ENCODE measurements at places on chromosomes 12 and 14.

DNA sequence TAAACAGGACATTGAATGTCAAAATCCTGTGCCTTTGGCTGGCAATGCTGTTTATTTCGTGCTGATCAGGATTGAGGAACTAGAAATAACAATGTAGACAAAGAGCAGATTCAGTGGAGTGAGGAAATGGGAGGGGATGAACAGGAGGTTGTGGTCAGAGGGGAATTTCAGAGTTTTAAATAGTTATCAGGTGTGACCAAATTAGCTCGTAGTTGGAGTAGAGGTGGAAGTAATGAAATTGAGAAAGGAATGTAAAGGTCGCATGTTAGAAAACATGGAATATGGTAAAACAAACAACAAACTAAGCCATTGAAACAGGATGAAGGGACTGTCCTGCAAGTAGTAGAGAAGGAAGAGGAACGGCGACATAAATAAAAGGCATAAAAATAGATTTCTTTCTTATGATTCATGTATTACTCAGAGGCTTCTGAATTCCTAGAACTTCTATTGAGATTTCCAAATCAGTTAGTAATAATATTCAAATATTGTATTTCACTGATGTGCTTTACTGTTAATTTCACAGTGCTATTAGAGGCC lies 9.5 kb upstream of the SAV1 start:
- no peak for DNase-seq

DNA sequence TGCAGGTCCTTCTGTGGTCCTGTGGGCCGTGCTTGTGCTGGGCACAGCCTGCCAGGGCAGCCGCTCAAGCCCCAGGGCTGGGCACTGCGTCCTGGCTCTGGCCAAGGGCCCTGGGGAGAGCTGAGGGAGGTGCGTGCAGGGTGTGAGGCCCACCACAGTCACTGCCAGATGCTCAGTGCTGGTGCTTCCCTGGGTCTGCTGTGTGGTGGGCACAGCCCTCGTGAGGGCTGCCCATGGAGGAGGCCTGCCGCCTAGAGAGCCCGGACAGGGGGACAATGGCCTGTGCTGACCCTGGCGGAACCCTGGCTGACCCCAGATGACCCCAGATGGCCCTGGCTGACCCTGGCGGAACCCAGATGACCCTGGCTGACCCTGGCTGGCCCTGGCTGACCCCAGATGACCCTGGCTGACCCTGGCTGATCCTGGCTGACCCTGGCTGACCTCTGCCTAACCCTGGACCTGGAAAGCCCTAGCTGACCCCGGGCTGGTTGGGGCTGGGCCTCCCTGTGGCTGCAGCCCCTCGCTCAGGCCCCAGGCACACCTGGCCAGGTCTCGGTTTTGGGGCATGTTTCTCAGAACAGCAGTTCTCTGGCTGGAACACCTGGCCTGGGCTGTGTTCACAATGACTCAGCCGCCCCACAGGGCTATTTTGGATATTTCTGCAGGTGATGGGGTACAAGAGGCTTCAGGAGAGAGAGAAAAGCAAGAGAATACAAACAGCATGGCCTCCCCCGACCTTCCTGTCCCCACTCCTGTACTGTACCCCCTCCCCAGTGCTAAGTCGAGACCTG lies 55.4 kb downstream of the TMEM121 start:
- DNase-seq = no peak

GRCh38 chr12:132771126-132771838 lies 9.7 kb upstream of the ANKLE2 start:
- DNase-seq = peak; percentile 15

GRCh38 chr14:22689199-22689598 lies 45.0 kb upstream of the OR6J1 start:
- no peak for DNase-seq

- no peak for DNase-seq
Observed at GRCh38 chr14:96958057-96958456, 160.9 kb downstream of the VRK1 start.

GRCh38 chr12:117674313-117674712 lies 294.5 kb downstream of the KSR2 start:
- DNase-seq = no peak

- DNase-seq = no peak
Observed at GRCh38 chr12:81874166-81874565, 115.0 kb upstream of the PPFIA2 start.

Measured in stimulated activated CD4-positive, alpha-beta T cell treated with anti-CD3 and anti-CD28 coated beads, TNF-alpha, amount 100 ng/mL, for 1 hour (primary cell).